ENCODE measurements at places on chromosomes 12 and 14.

DNA sequence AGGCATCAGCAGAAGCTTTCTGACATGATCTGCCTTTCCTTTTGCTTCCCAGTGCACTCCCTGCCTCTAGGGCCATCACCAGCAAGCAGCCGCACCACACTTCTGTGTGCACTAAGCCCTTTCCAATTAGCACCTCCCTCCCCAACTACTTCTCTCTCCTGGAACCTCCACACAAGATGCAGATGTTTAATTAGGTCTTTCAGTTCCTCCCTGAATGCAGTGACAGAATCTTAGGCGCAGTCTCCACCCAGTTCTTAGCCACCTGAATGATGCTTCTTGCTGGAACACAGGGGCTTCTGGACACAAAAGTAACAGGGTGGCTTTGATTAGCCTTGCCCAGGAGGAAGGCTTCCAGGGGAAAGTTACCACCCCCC, 32.9 kb downstream of the NIN start:
- no peak for DNase-seq

- DNase-seq = peak; percentile 53
Observed at GRCh38 chr12:99983456-99984258, 1.1 kb downstream of the ANKS1B start.

- DNase-seq = no peak
Observed at GRCh38 chr12:15011162-15011561, 38.3 kb downstream of the PDE6H start.

GRCh38 chr12:89733579-89734201, 25.1 kb upstream of the ATP2B1 start:
- DNase-seq = peak; percentile 56

- no peak for DNase-seq
Observed at GRCh38 chr12:14982562-14982961, 9.7 kb downstream of the PDE6H start.

DNA sequence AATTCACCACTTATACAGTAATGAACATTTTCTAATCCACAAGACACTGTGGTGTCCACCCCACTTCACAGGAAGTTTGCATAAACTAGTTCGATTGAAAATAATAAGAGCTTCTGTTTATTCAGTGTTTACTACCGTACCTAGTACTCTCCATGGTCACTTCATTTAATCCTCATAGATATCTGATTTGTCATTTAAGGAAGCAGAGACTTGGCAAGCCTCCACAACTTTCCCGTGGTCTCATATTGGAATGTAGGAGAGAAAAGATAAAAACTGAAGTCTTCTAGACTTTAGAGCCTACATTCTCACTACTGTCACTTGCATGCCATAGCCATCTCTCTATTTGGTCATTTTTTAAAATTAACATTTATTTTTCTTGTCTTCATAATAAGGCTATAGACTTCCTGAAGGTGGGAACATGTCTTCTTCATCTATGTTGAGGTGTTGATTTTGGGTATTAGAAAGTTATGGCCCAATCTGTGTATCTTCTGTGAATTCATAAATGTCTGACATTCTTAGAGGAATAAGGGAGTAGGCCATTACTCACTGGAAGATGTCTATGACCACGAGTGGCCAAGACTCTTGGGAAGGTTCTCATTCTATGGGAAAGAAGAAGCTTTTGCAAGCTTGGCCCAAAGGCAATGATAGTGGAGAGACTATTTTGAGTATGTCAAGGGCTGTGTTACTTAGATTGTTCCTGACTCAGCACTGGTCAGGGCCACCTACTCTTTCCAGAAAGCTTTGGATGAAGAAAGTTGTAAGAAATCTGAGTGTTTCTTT, 423.7 kb downstream of the LRIG3 start:
- no peak for DNase-seq

DNA sequence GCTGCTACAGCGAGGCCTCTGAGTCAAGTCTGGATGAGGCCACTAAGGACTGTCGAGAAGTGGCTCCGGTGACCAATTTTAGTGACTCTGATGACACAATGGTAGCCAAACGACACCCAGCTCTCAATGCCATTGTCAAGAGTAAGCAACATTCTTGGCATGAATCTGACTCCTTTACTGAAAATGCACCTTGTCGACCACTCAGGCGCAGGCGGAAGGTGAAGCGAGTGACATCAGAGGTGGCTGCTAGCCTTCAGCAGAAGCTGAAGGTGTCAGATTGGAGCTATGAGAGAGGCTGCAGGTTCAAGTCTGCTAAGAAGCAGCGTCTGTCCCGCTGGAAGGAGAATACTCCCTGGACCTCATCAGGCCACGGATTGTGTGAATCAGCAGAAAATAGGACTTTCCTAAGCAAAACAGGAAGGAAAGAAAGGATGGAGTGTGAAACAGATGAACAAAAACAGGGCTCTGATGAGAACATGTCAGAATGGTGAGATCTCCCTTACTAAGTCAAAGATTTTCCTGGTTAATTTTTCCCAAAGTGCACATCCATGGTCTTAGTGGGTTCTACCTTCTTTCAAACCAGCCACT, 2.9 kb downstream of the GPATCH2L start:
- no peak for DNase-seq

DNA sequence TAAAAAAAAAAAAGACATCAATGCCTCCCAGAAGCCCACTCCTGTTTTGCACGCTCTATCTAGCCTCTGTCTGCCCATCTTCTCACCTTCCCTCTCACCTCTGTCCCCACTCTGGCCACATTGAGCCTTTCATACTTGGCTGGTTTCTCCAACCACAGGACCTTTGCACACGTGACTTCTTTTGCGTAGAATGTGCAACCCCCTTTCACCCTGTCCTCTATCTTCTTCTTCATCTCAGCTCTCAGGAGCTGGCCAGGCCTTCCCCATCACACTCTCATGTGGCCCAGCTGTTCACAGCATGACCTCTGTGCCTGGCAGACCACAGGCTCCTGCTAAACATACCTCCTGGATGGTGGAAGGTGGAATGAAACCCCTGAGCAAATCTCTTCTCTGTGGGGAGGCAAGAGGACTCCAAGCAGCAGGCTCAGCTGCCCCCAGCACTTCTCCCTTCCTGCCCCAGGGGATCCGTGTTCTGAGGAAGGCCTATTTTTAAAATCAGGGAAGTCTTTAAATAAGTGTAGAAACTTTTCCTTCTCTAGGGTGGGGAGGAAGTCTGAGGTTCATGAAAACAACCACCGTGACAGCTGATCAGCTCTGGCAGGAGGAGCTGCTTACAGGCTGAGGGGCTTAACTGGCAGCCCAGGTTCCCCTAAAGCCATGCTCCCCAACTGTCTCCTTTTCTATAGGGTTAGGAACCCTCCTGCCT, 11.6 kb downstream of the HVCN1 start:
- DNase-seq = no peak

DNA sequence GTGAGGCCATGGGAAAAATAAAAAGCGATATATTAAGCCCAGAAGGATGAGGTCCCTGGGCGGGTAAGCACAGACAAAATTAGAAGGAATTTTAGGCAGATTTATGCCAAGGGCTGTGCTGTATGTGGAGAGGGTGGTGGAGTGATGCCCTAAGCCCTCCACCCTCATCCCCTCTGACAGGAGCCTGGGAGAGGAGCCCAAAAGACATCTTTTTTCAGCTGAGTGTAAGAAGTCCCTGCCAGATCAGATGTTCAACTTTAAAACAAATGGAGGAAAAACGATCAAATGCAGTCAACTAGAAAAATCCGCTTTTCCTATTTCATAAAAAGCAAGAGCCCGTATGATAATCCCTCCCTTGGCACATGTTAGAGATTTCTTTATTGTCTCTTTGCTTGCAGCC, 47.7 kb upstream of the NRXN3 start:
- DNase-seq = no peak

All from putamen (tissue), 1 donor.